ENCODE measurements at places on chromosomes 5 and 9. TPM values are rescaled to one million over a fixed set of nuclear protein-coding genes. Genes with fewer than 3 reads are reported as not detected.

TAS2R1 gene
- total RNA-seq, result not detected

CATSPER3 gene
- not detected for total RNA-seq

SPATA6L gene
- total RNA-seq, result 0.48 TPM

ROR2 gene
- total RNA-seq, result 19.4 TPM

ARAP3 gene
- total RNA-seq, result 23.8 TPM

ADAMTS13 gene
- 2.8 TPM for total RNA-seq

SOX30 gene
- 0.04 TPM for total RNA-seq

LOX gene
- 0.44 TPM for total RNA-seq

CCDC192 gene
- 1.1 TPM for total RNA-seq

SEC24A gene
- 27.2 TPM for total RNA-seq

FCN1 gene
- total RNA-seq, result not detected

VDAC1 gene
- 419 TPM for total RNA-seq

CHSY3 gene
- 1.1 TPM for total RNA-seq

CRHBP gene
- total RNA-seq, result 2.3 TPM

All from H7 (cell line).